C1 segment of cervical spinal cord (tissue), 14 donors: ENCODE measurements at places on chromosomes 3 and 15.

GRCh38 chr3:51954105-51954504, 1.1 kb upstream of the GPR62 start:
- DNase-seq = no peak

GRCh38 chr3:159029306-159030026, 227.6 kb downstream of the MFSD1 start:
- DNase-seq = no peak

- no peak for DNase-seq
Measured at GRCh38 chr3:112471596-112472325, 27.5 kb downstream of the BTLA start.

DNA sequence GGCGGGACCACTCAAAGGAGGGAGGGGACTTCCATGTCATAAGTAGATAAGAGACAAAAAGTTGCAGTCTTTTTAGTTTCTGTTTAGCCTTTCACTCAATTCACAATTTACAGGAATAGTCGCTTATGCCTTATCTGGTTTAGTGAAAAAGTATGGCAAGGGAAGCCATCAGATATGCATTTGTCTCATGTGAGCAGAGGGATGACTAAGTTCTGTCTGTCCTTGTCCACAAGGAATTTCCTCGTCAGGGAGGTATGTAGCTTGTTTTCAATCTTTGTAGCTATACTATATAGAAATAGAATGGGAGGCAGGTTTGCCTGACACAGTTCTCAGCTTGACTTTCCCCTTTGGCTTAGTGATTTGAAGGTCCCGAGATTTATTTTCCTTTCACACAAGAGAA, 882.8 kb downstream of the NAALADL2 start:
- DNase-seq = no peak
